ENCODE measurements at places on chromosomes 3 and 15.

GRCh38 chr3:42544492-42545283 lies 37.1 kb downstream of the SEC22C start:
- no peak for DNase-seq

GRCh38 chr3:124691599-124691998 lies 38.7 kb upstream of the UMPS start:
- DNase-seq: no peak

DNA sequence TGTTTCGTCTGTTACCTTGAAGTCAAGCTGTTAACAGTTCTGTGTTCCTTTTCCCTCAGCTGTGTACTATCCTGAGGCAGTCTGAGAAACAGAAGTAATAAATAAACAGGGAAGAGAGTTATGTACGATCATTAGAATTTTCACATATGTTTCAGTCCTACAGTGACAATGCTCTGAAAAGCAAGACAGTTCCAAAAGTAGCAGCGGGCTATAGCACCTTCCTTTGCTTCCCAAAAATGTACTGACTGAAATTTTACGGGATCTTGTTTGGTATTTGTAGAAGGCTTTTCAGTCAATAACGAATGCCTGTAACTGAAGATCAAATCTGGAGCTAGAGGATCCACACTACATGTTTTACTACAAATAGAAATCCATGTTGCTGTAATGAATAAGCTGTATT lies 428.1 kb downstream of the PYDC2 start:
- DNase-seq: no peak

- no peak for DNase-seq
Observed at GRCh38 chr3:102158080-102158740, 276.6 kb upstream of the ZPLD1 start.

- no peak for DNase-seq
Observed at GRCh38 chr15:59087731-59088130, 17.2 kb upstream of the CCNB2 start.

GRCh38 chr3:180284331-180285110 lies 247.8 kb upstream of the PEX5L start:
- no peak for DNase-seq

DNA sequence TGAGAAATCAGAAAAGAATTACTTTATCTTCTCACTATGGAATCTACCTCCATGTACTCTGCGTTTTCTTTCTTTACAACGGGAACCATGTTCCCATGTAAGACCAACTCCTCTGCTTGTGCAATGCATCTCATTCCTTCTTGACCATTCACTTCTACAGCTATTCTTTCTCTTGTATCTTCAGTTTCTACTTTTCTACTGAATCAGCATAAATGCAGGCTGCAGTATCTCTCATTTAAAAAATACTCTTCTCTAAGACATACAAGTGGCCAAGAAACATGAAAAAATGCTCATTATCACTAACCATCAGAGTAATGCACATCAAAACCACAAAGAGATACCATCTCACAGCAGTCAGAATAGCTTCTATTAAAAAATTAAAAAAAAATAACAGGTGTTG lies 74.1 kb upstream of the NANOGP8 start:
- no peak for DNase-seq

- DNase-seq: no peak
Observed at GRCh38 chr15:57591237-57591821, 375 bp upstream of the MYZAP start.

GRCh38 chr15:97576929-97577645 lies 383.4 kb upstream of the ARRDC4 start:
- no peak for DNase-seq

GRCh38 chr15:67103869-67104268 lies 38.5 kb downstream of the SMAD3 start:
- DNase-seq: no peak

GRCh38 chr3:107545680-107546120 lies 22.9 kb downstream of the BBX start:
- DNase-seq: no peak

DNA sequence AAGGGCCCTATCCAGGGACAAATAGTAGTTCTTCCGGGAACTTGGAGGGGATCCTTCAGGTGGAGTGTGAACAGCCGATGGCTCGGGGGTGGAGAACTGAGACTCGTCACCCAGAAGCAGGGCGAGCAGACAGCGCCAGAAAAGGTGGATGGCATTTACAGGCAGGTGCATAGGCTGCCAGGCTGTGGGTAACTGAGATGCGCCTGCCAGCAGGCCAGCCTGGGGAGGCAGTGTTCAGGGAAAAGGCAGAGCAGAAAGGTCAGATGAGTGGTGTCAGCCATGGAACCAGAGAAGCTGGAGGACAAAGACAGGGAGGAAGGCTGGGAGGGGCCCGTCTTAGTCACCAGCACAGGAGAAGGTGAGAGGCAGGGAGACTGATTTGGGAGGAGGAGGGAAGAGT lies 53.0 kb upstream of the SEC22A start:
- no peak for DNase-seq

GRCh38 chr3:184466413-184466960 lies 86.6 kb downstream of the CHRD start:
- no peak for DNase-seq

- peak; percentile 81 for DNase-seq
Observed at GRCh38 chr3:39383045-39383880, at the start of gene SLC25A38. Gene SLC25A38, plus strand, starts transcription at chr3:39383370. Its CDS starts 355 bp downstream, at chr3:39383725.

DNA sequence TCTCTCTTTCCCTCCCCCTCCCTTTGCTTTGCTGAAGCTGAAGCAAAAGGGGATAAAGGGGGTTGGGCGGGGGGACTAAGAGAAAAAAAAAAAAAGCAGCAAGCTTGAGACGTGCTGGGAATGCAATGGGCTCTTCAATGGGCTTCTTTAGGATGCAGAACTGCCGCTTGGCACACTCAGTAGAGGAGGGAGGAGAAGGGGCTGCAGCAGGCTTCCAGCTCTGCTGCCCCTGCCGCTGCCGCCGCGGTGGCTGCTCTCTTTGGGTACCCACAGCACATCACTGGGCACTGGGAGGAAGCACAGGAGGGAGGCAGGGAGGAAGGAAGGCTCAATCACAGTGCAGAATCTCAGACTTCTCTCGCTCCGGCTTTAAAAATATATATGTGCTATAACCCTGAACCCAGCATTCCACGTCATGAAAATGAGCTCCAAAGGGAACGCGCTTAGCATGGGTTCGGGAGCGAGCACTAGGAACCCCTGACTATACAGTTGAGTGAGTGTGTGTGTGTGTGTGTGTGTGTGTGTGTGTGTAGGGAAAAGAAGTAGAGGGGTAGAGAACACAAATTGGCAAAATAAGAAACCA lies 3.5 kb downstream of the SLITRK3 start:
- DNase-seq: no peak

DNA sequence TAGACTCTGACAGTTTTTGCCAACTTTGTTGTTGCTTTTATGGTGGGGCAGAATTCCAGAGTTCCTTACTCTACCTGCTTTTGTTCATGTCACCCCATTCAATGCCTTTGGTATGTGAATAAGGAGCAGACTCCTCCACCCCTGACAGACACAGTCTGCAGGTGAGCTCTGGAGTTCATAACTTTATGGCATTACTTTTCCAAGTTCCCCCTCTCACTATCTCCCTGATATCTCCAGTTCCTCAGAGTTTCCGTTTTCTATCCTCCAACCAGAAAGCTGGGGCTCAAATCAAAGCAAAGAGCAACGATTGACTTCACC lies 23.1 kb upstream of the MTMR10 start:
- DNase-seq: no peak

- DNase-seq: peak; percentile 93
Observed at GRCh38 chr15:38564557-38565286, at the start of gene RASGRP1. Gene RASGRP1, minus strand, starts transcription at chr15:38564814. Its CDS starts 186 bp downstream, at chr15:38564628.

GRCh38 chr15:59001946-59002345 lies 14.5 kb downstream of the RNF111 start:
- no peak for DNase-seq

DNA sequence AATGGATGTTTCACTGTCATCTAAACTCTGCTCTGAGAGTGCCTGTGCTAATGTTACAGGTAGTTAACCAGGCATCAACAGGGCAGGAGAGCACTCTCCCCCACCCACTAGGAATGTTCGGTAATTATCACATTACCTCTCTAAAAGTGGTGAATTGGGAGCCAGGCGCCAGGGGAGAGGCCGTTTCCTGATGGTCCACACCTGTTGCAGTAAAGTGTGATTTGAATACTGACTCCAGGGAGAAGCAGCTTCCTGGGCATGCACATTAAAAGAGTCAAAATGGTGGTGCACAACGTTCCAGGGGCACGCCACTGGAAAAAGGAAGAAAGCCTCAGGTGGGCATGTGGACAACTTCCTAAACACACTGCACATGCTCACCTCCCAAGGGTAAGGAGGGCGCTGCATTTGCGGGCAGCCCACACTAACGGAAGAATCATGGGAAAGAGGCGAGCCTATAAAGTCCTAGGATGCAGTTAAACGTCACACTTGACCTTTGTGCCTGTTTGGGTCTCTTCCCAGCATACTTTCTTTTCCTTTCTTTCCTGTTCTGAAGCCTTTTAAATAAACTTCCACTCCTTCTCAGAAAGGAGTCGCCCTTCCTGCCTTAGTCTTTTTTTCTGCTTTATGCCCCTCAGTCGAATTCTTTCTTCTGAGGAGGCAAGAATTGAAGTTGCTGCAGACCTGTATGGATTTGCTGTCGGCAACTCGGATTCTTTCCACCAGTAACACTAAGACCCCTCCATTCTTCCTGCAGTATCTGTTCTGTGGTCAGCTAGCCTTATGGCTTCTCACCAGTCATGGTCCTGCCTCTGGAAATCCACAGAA lies 28.9 kb upstream of the GPD1L start:
- DNase-seq: no peak

- peak; percentile 41 for DNase-seq
Observed at GRCh38 chr15:98649472-98650416, 1.4 kb downstream of the IGF1R start.

DNA sequence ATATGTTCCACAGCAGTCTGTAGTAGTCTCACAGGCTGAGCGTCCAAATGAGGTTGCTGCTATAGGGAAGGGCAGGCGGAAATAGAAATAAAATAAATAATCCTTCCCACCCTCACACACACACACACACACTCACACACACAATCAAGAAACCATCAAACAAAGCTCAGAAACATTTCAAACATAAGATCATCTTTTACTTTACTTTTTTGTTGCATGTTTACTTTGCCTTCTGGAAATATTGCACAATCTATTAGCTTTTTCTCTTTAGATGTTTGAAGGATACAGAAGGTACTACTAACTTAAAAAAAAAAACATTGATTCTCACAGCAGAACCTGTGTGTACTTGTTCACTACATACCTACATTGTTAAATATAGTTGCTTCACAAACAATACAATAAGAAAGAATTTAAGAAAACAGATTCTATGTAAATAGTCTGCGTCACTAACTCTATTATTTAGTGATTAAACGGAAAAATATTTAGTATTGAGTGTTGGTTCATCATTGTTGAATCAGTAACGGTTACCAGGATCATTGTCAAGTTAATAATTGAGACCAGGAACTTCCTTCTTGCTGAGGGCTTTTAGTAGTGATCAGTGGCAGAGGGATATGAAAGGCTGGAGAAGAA lies 20.5 kb downstream of the ALCAM start:
- no peak for DNase-seq

DNA sequence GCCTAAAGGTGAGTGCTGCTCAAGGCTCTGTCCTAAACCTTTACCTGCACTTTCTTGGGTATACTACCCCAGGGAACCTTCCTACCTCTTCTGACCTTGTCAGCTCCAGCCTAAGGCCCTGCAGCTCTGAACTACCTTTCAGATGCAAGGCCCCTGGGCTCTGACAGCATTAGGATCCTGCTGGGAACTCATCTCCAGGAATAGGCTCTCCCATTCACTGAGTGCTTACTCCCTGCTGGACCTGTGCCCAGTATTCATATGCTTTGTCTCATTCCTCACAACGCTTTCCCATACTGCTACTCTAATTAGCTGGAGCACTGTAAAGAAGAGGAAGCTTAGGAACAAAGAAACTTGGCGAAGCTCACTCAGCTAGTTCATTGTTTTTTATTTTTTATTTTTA lies 53.8 kb upstream of the RAB6B start:
- DNase-seq: no peak

DNA sequence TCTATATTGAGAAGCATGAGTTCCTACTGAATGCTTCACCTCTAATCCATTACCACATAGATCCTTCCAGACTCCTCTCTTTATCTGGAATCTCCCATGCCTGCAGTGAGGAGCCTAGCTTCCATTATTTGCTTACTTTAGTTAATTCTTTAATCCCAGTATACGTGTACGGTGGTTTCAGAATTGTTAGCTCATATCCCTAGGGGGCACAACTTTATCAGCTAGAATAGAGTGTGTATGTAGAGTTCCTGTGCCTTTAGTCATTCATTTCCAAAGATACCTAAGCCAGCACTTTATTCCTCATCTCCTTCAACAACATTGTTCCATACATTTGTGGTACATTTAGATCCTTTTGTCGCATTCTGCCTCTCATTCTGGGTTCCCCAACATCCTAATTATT lies 226.0 kb downstream of the TJP1 start:
- no peak for DNase-seq

DNA sequence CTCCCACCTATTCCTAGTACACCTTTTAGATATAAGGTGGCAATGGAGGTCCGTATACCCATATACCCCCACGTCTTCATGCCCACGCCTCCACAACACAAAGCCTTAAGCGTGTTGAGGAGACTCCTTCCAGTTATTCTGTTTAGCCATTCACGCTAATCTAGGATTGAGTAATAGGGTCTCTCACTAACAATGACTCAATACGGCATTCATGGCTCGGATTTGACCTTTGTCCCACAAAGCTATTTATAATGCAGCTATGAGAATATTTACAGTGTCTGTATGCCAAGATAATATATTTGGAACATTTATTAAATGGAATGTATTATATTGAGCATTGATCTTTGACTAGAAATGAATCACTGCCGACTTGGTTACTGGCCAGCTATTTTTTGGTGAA lies 215.8 kb downstream of the KCNH8 start:
- no peak for DNase-seq

DNA sequence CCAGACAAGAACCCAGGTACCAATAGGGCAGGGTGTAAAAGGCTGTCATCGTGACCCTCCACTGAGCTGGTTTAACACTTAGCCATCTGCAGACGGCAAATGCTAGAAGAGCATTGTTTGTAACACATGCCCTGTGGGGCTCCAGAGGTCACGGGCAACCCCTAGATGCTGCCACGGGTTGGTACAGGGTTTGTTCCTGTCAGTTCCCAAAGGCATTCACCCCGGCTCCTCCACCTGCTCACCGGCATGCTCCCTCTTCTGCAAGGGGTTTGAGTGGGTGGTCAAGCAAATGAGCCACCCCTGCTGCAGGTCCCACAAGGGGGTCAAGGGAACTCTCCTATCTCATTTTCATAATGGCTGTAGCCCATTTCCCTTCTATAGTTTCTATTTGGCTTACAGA lies 229.3 kb downstream of the ZPLD1 start:
- no peak for DNase-seq

DNA sequence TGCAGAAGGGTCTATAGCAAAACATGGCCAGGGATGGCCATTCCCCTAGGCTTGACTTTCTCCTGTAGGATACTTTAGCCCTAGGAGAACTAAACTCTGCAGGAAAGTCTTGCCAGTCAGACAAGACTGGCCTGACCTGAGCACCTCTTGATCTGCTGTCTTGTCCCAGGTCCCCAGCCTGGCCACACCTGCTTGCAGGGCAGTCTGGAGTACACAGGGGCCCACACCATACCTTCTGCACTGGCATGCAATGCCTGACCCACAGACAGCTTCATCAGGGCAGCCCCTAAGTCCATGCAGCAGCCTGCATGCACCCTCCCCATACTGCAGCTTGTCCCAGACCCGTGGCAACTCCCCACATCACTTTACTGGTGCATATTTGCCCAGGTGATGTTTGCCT lies 204.6 kb downstream of the LRRC3B start:
- no peak for DNase-seq

GRCh38 chr3:155282385-155283091 lies 10.9 kb downstream of the STRIT1 start:
- DNase-seq: no peak
